Vein endothelial cell (primary cell): ENCODE measurements at places on chromosomes 3 and 15. TPM values are rescaled to one million over a fixed set of nuclear protein-coding genes. Genes with fewer than 3 reads are reported as not detected.

The SH3GL3 gene
- total RNA-seq: not detected in 2 replicates

The MME gene
- total RNA-seq: 18.3 and 22.0 TPM in 2 replicates

The CCR8 gene
- total RNA-seq: not detected in 2 replicates

The GNL3 gene
- 165 and 174 TPM in 2 replicates for total RNA-seq

The CIAO2A gene
- 42.5 and 44.7 TPM in 2 replicates for total RNA-seq

The RNF7 gene
- 67.0 and 94.1 TPM in 2 replicates for total RNA-seq

The SH2D7 gene
- not detected in 2 replicates for total RNA-seq

The IGSF10 gene
- under 0.01 TPM in 1 of 2 replicates, not detected in the other for total RNA-seq

The ACTC1 gene
- not detected in 2 replicates for total RNA-seq

The RASL12 gene
- not detected in 2 replicates for total RNA-seq

The COL6A5 gene
- total RNA-seq: not detected in 2 replicates

The ZSCAN29 gene
- 19.3 and 21.6 TPM in 2 replicates for total RNA-seq

The PCSK6 gene
- 1.6 and 3.3 TPM in 2 replicates for total RNA-seq

The P2RY1 gene
- total RNA-seq: 0.98 and 2.7 TPM in 2 replicates

The DAZL gene
- not detected in 2 replicates for total RNA-seq

The BCL6 gene
- 6.5 and 8.0 TPM in 2 replicates for total RNA-seq

The BSN gene
- 0.19 and 0.65 TPM in 2 replicates for total RNA-seq

The DPPA2 gene
- total RNA-seq: not detected in 2 replicates

The ADAMTSL3 gene
- total RNA-seq: under 0.01 and 0.38 TPM in 2 replicates

The TEX55 gene
- not detected in 2 replicates for total RNA-seq

The FAM43A gene
- total RNA-seq: 236 and 304 TPM in 2 replicates

The FOXB1 gene
- total RNA-seq: not detected in 2 replicates

The SLC2A2 gene
- total RNA-seq: not detected in 2 replicates

The GUCA1C gene
- not detected in 2 replicates for total RNA-seq

The SLC9C1 gene
- 0.10 and 0.33 TPM in 2 replicates for total RNA-seq

The ACKR4 gene
- total RNA-seq: 1.7 and 2.9 TPM in 2 replicates

The PATL2 gene
- under 0.01 and 0.29 TPM in 2 replicates for total RNA-seq

The SCG3 gene
- total RNA-seq: 0.10 TPM in 1 of 2 replicates, not detected in the other
